ENCODE measurements at places on chromosomes 5 and 9.
A peak's percentile ranks its signal among the peaks of the same experiment; 100 is the strongest.

- no peak for DNase-seq
These were observed 201.5 kb downstream of the C9orf50 start for GRCh38 chr9:129419382-129419899.

DNA sequence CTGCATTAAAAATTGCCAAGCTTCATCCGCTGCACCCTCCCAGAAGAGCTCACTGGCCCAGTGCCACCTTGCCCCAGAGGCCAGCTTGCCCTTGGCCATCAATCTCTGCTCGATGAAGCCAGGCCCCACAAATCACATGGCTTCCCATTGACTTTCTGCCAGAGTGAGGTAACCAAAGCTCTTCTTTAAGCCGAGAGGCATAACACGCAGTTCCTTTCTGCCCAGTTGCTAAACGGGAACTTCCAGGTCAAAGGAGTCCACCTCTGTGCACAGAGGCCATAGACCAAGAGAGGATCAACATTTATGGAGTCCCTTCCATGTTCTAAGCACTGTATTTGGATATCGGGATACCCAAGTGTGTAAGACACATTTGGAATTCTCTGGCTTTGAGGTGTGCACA lies 208.8 kb downstream of the KIF4B start:
- DNase-seq = no peak

GRCh38 chr5:14880688-14881087 lies 9.1 kb upstream of the ANKH start:
- DNase-seq = peak; percentile 38

- no peak for DNase-seq
These were observed 86.6 kb downstream of the APBA1 start for GRCh38 chr9:69585571-69585970.

DNA sequence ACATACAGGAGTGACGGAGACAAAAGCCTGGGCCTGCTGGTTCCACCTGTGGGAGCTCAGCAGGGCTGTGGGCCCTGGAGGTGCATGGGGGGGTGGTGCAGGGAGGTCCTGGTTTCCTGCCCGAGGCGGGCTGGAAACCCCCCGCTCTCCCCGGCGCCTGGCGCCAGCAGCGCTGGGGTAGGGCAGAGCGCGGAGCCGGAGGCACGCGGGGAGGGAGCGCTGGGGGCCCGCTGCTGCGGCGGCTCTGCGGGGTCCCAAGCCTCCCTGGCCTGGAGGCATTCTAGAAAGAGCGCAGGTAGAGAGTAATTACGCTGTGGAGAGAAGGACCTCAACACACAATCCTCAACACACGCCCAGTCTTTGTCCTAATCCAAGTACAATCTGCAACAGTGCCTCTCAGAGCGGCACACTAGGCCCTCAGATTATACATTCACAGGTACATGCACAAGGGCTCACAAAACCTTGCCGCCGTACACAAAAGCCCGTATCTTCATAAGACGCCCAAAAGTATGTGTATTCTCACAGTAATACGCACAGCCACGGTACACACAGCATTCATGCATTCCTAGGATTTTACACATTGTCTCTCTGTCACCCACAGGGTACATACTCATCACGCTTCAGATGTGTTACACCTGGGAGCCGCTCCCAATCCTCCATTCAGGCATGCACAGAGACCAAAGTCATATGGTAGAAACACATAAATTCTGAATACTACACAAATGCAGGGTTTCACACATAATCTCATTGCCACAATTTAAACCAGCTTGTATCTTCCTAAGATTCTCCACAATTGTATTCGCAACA lies 2.1 kb upstream of the HAND1 start:
- no peak for DNase-seq

- DNase-seq = no peak
These were observed 37.6 kb upstream of the HNRNPA0 start for GRCh38 chr5:137791799-137792198.

DNA sequence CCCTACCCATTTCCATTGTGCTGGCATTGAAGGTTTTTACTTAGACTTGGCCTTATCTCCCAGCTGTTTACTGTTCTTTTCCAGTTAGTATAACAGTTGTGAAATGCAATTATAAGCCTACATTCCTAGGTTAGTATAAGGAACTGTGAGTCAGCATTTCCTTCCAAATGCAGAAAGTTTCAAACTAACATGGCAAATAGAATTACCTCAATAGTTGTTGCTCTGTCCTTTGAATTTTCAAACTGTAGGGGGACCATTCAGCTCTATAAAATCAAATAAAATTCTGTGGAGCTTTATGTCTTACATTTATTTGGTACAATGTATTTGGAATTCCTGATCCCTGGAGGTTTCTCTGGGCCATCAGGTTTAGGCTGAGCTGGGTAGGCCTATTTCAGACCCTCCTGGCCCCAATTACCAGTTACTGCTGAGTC lies 47.2 kb downstream of the ARHGEF28 start:
- peak; percentile 40 for DNase-seq

- DNase-seq = no peak
These were observed 152.7 kb upstream of the ADAMTS16 start for GRCh38 chr5:4987431-4987830.

DNA sequence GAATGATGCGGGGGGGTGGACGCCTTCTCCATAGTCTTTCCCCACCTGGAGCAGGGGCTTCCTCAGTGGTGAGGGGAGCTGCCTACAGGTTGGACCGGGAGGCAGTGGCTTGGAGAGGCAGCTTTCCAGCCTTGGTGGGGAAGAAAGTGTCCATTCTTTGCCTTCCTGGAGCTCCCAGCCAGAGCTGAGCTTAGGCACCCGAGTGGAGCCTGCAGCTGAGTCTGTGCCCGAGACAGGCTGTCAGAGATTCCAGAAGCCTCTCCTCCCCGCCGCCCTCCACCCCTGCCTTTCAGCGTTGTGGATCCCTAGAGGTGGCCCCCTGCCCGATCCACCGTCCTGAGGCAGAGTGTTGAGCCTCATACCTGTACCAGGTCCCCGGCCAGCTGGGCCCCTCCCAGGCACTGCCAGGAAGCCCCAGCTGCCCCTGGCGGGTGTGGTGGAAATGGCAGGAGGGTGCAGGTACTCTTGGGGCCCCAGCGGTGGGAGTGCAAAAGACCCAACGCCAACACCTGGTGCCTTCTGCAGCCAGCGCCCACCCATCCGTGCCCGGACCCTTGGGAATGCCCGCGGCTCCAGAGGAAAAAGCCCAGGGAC lies 112.0 kb downstream of the RXRA start:
- no peak for DNase-seq

DNA sequence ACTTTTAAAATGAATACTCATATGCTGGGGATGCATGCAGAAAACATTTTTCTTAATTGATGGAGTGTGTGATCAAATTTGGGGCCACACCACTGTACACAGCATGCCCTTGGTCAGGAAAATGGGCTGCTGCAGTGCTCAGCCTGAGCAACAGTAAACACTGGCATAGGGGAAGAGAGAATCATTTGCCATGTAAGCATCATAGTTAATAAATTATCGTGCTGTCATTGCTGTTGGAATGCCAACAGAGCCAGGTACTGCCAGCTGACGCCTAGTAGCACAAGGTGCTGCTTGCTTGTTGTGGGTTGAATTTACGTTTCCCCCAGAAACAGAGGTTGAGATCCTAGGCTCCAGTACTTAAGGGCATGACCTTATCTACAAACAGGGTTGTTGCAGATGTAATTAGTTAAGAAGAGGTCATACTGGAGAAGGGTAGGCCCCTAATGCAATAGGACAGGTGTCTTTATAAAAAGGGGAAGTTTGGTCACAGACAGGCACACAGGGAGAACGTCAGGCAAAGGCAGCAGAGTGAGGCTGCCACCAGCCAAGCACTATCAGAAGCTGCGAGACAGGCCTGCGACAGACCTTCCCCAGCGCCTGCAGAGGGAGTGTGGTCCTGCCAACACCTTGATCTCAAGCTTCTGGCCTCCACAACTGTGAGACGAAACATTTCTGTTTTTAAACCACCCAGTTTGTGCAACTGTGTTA lies 25.3 kb downstream of the DAP start:
- DNase-seq = no peak

DNA sequence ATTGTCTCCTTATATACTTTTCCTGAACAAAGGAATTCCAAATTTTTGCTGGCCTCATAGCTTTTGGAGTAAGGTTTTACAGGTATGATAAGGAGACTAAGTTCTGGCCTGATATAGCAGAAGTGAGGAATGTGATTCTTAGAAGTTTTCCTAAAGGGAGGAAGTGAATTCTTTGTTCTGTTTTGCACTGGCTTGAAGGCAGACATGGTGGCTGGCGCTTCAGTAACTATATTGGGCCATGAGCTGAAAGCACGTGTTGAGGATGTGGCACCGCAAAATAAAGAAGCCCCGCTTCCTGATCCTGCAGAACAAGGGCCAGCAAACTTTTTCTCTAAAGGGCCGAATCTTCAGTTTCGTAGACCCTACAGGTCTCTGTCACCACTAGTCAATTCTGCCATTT lies 224.2 kb downstream of the SNX18 start:
- no peak for DNase-seq

GRCh38 chr5:108822211-108822947 lies 74.7 kb downstream of the FER start:
- no peak for DNase-seq

DNA sequence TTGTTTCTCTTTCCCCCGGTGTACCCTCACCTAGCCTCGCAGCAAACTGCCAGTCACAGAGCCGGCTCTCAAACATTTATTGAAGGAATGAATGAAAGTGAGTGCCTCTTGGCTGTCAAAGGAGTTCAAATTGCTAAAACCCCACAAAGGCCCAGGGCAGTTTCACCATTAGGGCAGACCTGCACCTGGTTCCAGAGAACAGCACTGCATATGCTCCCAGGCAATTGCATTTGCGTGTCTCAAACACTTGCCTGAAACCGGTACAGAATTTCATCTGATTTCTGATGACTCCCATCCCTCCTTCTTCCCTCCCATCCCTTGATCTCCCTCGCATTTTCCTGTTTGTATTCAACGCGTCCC lies 165.6 kb upstream of the ZNF462 start:
- DNase-seq = no peak

- no peak for DNase-seq
These were observed 8.7 kb upstream of the ERAP1 start for GRCh38 chr5:96816411-96816939.

DNA sequence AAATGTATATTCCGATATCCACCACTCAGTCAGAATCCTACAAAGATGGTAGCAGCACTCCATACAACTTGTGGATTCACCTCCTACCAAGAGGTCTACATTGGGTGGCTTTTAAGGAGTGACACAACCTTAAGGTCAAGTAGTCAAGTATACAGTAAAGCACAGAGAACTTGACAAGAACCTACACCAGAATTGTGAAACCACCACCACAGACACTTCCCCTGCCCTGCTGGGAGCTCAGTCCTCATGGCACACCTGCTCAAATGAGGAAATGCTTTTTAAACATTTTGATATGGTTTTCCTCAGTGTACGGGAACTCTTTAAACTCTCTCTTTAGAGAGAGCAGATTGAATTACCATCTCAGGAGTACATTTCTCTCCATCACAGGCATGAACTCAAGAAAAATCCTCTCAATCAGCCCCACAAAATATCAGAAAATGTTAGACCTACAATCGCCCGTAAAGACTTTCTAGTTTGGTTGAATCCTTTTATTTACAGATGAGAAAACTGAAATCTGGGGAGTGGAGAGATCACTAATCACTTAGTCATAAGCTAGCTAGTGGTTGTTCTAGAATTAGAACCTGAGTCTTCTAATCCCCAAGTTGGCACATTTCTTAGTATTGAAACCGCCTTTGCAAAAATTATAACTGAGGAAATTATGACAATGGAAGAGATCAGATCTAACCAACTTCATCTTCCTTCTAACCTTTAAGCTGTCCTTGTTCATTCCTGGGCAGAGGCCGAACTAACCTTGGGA lies 38.5 kb upstream of the NR4A3 start:
- DNase-seq = no peak

- no peak for DNase-seq
These were observed 94.5 kb downstream of the PLPP1 start for GRCh38 chr5:55440188-55440646.

GRCh38 chr9:94148419-94148818 lies 64.2 kb downstream of the PTPDC1 start:
- no peak for DNase-seq

GRCh38 chr5:73284220-73284795 lies 111.3 kb downstream of the TMEM174 start:
- no peak for DNase-seq

- peak; percentile 47 for DNase-seq
These were observed at the start of gene GRK6 for GRCh38 chr5:177426566-177427210. GRK6 (plus strand) TSS chr5:177426676; CDS start chr5:177426846, 170 bp downstream.

- no peak for DNase-seq
These were observed 739.0 kb downstream of the DTWD2 start for GRCh38 chr5:118249386-118249785.

DNA sequence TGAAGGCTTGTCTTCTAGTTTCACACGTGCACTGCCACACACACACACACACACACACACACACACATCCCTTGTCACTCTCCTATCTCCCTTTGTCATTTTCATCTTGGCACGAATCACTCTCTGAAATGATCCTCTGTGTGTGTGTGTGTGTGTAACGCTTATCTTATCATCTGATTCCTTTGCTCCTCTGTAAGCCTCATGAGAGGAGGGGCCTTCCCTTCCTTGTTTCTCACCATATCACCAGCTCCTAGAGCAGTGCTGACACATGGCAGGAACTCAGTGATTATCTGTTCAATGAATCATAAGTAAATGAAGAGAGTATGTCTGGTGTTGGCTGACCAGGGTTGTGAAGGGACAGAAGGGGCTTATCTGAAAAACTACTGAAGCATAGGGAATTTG lies 53.3 kb downstream of the PDE4D start:
- peak; percentile 17 for DNase-seq

DNA sequence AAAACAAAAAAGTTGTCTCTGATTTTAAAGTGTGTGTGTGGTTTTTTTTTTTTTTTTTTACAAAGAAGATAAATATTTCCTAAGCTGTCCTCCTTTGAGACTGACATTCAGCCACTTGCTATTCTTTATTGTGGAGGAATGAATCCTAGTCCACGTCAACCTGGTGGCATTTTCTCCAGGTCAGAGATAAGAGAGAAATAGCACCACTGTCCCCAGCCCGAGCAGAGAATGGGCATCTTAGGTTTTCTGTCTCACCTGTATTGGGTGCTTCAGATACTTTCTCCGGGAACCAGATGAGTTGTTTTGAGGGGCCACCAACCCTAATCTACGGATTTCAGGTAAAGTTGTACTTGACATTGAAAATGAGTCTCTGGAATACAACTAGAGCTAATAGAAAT lies 1.4 kb downstream of the ITGA2 start:
- DNase-seq = no peak

GRCh38 chr5:123720339-123720738 lies 208.4 kb downstream of the CSNK1G3 start:
- DNase-seq = no peak

DNA sequence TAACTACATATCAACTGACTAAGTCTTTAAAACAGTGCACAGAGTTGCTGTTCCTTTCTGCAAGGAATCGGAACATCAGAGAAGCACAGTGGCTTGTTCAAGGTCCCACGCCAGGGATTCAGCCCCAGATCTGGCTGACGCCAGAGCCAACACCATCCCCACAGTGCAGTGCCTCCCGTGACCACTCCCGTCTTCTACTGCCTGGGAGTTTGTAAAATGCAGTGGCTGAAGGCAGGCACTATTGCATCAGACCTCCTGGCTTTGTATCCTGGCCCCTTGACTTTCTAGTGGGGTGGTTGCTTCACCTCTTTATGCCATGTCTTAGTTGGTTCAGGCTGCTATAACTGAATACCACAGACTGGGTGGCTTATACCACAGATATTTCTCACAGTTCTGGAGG lies 131.0 kb downstream of the NSG2 start:
- no peak for DNase-seq

GRCh38 chr5:83003791-83004190 lies 73.4 kb downstream of the TMEM167A start:
- no peak for DNase-seq

GRCh38 chr5:135050244-135050767 lies 16.3 kb upstream of the PITX1 start:
- no peak for DNase-seq

GRCh38 chr9:137470785-137471184 lies 11.7 kb upstream of the NSMF start:
- DNase-seq = no peak

GRCh38 chr5:37966291-37966690 lies 126.5 kb upstream of the GDNF start:
- DNase-seq = no peak
